ENCODE measurements at places on chromosomes 16 and 17.

- no peak for DNase-seq
Measured at GRCh38 chr17:58229881-58230280, 8.5 kb upstream of the LPO start.

GRCh38 chr16:88938777-88939244 is 38.2 kb downstream of the CBFA2T3 start:
- DNase-seq, result peak; percentile 41

DNA sequence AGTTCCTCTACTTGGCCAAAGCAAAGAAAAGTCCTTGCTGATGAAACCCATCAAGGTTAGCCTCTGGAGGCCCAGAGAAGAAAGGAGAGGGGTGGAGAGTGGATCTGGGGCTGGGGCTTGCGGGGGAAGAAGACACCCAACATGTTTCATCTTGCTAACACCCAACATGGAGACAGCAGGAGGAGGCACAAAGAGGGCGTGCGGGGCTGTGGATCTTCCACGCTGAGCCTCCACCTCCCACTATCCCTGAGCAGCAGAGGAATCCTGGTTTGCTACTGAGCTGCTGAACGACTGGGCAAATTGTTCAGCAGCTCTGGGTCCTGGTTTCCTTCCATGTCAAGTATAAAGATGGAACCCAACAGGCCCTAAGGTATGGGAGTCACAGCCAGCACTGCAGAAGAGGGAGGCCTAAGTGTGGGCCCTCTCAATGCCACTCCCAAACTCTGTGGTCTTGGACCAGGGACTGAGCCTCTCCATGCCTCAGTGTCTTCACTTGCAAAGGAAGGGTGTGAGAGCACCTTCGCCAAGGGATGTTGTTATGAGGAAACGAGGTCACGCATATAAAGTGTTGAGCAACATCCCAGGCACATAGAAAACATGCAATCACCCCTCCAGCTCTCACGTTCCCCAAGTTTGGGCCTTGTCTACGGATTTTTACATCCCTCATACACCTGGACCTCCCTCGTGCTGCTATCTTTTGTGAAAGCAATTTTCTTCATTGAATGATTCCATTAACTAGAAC is 122.5 kb downstream of the XYLT1 start:
- no peak for DNase-seq

GRCh38 chr17:68288375-68288774 is 2.6 kb downstream of the SLC16A6 start:
- DNase-seq, result peak; percentile 84

DNA sequence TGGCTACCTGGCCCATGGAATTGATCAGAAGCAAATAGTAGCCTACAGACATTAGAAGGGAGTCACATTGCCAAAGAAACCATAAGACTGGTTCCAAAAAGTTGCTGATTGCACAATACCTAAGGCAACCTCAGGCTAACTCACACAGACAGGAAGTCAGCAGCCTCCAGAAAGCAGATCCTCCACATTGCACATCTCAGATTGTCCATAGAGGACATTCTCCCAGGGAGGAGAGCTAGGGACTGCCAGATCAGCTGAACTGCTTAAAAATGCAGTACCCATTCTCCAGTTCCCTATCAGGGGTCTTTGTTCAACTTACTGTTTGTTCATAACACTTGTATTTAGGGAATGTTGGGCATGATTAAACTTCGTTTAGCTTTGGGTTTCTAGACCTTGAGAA is 4.2 kb downstream of the CCL3 start:
- no peak for DNase-seq

DNA sequence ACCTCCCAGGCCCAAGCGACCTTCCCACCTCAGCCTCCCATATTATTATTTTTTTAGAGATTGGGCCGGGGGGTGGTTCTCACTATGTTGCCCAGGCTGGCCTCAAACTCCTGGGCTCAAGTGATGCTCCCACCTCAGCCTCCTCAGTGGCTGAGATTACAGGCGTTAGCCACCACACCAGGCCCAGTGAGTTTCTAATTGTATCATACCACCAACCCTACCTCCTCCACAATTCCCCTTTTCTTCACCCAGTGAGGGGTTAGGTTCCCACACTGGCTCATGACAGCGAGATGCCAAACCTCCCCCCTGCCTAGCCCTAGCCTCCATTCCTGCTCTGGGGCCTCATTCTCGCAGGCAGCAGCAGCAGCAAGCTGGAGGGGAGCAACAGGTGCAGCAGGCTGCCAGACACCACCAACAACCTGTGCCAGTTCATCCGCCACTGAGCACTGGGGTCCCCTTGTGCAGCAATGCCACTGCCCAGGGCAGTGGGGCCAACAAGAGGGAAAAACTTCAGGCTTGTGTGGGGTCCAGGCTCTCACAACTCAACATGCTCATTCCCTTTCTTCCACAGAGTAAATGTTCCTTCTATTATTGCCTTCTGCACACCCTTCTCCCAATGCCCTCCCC is 9.1 kb downstream of the ATP6V0D1 start:
- no peak for DNase-seq

- peak; percentile 99 for DNase-seq
Measured at GRCh38 chr16:30650369-30651123, at the start of gene PRR14. Gene PRR14 (plus strand): TSS chr16:30650960. CDS start chr16:30651646, 686 bp downstream.

DNA sequence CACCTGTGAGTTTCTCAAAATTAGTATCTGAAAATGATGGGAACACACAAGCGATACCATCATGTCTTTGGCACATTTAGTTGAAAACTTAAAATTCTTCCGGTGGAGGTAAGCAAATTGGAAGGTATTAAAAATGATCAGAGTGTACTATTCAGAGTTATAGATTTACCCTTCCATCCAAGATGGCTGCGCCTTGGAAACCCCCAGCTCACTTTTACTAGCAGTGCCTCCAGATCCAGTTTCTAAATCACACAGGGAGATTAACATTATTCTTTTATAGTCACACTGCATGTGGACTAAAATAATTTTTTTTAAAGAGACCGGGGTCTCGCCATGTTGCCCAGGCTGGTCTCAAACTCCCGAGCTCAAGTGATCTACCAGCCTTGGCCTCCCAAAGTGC is 15.0 kb downstream of the PITPNC1 start:
- no peak for DNase-seq

GRCh38 chr16:3027983-3028715 is 4.3 kb downstream of the THOC6 start:
- peak; percentile 91 for DNase-seq

DNA sequence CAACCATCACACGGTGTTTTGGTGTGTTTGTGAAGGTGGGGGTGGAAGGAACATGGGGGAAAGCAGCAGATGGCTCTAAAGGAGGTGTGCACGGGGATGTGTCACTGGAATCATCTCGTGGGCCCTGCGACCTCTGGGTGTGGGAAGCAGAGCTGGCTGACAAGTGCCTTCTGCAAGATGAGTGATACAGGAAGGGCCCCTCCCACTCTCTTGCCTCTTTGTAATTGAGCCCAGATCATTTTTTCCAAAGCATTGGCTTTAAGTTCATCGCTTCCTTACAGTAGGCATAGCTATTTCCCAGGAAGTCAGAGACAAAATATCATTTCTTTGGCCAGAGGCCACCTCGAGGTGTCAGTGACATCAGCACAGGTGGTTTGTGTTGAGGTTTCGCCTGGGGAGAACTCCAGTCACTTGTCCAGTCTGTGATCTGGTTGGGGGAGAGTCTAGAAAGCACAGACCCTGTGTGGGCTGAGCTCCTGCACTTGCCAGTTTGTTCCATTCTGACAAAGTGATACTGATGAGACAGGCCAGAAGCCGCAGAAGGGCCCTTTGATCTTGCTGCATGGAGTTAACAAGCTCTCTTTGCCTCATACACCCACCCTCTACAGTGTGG is 20.6 kb upstream of the SNTB2 start:
- no peak for DNase-seq

GRCh38 chr16:53132406-53132805 is 77.6 kb downstream of the CHD9 start:
- DNase-seq, result no peak

DNA sequence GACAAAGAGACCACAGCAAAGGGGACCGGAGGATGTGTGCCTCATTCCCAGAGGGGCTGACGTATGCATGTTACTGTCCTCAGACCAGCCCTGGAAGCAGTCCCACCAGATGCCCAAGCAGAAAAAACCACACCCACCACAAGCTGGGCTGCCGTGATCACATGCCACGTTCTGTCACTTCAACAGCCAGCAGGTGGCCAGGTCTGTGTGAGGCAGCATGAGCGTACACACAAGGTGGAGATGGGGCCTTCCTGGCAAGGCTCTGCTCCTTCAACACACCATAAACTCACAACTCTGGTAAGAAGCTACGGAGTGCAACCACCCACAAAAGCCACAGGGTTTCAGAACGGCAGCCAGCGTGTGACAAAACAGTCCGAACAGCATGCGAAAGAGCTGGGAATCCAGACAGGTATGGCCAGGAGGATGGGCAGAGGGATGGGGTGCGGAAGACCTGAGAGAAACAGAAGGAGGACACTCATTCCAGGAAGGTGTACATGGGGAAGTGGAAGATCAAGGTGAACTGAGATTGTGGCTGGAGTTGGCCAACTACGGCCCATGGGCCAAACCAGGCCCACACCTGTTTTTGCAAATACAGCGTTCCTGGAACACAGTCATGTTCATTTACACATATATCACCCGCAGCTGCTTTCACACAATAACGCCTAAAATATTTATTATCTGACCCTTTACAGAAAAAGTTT is 27.9 kb downstream of the MBTPS1 start:
- DNase-seq, result peak; percentile 71

- DNase-seq, result no peak
Measured at GRCh38 chr17:61806936-61807335, 56.4 kb downstream of the BRIP1 start.

GRCh38 chr17:143785-144281 is 6.5 kb downstream of the SCGB1C2 start:
- peak; percentile 82 for DNase-seq

DNA sequence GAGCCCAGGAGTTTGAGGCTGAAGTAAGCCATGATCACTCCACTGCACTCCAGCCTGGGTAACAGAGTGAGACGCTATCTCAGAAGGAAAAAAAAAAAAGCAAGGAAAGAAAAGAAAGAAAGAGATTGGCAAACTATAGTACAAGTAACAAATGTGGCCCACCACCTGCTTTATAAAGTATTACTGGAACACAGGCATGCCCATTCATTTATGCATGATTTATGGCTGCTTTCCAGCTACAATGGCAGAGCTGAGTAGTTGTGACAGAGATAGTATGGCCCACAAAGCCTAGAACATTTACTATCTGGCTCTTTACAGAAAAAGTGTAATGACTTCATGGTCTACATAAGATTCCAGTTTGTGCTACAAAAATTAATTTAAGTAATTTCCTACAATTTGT is 23.6 kb downstream of the C16orf87 start:
- no peak for DNase-seq

GRCh38 chr17:58329810-58330537 is 1.4 kb upstream of the TSPOAP1 start:
- peak; percentile 80 for DNase-seq

- no peak for DNase-seq
Measured at GRCh38 chr16:66324815-66325515, 41.5 kb upstream of the CDH5 start.

All from B cell (primary cell).